Transverse colon (tissue), 4 donors: ENCODE measurements at places on chromosomes 5 and 9.

- DNase-seq: no peak
Observed at GRCh38 chr9:108802967-108803366, 52.8 kb downstream of the ACTL7B start.

DNA sequence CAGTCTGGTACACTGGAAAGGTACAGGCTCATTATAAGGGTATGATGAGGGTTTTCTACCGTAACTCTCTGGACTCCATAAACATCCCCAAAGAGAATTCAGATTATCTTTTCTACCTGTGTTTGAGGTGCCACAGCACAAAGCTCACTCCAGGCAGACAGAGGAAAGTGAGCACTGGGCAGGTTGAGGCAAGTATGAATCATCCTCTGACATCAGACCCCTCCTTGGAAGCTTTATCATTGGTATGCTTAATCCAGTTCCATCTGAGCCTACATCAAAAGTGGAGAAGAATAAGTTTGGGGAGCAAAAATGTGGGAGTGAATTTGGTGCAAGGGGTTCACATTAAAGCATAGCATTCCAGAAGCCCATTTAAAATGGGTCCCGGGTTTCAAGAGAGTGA, 21.7 kb downstream of the C9orf152 start:
- DNase-seq: no peak

DNA sequence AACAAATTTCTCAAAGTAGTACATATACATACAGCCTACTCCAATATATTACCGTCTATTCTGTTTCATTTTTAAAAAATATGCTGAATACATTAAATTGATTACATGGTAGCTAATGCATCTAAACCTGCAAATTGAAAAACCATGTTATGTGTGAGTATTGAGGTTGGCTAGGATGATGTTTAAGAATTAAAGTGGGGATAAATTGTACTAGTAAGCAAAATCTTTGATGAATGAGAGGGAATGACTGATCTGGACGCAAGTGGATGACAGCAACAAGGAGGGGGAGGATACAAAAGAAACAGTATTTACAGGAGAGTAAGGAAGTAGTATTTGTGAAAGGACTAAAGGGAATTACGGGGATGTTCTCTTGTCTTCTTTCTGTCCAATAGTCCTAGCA, 37.4 kb downstream of the RAD50 start:
- no peak for DNase-seq

DNA sequence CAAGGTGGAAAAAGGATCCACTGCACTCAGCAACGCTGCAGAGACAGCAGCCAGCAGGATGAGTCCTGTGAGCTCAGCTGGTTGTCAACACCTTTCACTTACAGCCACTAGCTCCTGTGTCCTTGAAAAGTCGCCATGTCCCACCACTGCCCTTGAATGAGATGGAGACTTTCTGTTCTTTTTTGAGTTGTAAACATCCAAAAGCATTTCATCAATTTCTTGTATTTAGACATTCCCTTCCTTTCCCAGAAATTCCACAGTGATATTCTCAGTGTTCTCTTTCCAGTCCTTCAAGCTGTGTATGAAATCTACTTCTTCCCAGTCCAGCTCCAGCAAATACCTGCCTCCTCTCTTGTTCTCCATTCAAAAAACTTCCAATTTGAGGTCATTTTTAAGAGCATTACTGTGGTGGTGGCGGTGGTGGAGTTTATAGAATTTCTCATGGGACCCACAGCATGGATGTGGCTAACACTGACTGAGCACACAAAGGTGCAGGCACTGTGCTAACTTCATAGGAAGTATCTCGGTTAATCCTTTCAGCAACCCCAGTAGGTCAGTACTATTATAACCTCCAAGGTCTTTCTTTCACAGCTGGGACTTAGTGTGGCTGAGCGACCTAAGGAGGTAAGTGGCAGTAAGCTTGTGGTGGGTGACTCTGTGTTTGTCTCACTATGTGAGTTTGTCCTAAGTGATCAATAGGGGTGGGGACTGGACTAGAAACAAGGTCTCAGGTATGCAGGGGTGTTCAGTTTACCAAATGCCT, 15.0 kb upstream of the GPX3 start:
- DNase-seq: peak; percentile 38

DNA sequence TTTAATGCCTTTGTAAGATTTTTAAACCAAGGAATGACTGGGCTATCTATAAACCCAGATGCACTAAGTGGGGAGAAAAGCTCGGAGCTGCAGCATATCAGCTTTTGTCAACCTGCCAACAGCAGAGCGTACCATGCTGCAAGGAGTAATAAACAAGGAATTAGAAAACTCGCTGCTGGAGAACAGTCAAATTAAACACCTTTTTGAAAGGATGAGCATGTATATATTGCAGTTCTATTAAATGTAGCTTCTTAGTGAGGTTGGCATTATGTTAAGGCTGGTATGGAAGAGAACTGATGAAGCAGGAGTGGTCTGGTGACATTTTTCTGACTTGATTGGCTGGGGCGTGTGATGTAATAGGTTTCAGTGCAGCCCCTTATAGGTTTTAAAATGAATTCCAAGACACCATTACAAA, 74.7 kb downstream of the PIK3R1 start:
- DNase-seq: peak; percentile 53

- no peak for DNase-seq
Observed at GRCh38 chr9:8030095-8030494, 230.5 kb upstream of the DMAC1 start.

DNA sequence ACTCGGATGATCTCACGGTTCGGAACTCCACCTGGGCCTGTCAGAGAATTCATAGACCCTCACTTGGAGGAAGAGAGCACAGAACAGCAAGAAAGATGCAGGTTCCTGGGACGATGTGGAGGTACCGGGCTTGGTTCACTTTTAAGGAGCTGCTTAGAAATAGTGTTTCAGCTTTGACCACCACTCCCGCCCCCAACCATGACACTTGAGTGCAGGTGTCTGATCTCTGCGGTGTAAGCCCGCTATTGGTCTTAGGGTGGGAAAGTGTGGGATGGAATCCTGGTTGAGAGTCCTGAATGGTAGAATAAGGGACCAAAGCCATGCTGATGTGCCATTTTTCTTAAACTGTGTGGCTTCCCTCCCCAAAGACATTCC, 97.2 kb upstream of the LMX1B start:
- DNase-seq: no peak

GRCh38 chr9:13487498-13487897, 208.0 kb upstream of the MPDZ start:
- no peak for DNase-seq

- no peak for DNase-seq
Observed at GRCh38 chr9:108838017-108838416, 17.8 kb downstream of the ACTL7B start.

DNA sequence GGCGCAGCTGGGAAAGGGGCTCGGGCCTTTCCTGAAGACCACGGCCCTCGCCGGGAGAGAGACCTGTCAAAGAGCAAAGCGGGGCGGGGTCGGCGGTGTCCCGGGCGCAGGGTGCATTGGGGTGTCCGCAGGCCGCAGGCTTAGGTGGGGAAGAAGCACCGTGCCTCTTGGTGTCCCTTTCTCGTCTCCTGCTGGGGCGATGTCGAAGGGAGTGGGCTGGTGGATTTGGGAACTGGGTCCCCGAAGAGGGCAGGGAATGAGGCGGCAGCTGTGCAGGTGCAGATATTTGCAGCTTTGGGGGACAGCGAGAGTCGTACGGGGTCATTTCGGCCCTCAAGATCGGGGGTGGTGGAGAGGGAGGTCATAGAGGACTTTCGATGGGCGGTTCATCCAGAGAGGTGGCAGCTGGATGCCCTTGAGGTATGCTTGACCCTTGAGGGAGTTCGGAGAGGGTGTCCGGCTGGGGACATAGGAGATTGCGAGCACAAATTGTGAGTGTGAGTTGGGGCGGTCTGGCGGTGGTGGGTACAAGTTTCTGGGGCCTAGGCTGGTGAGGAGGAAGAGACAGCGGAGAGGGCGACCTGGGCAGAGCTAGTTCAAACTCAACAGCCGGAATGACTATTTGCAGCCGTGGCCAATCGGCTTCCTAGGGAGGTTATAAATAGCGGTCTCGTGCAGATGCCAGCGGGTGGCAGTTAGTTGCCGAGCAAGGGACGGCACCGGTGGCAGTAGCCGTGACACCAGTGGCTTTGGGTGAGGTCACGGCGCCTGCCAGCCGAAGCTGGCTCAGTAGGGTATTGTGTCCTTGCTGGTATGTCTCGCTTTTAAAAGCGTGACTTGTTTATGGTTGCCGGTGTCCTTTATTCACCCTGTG, 601 bp downstream of the NNT start:
- DNase-seq: peak; percentile 78

DNA sequence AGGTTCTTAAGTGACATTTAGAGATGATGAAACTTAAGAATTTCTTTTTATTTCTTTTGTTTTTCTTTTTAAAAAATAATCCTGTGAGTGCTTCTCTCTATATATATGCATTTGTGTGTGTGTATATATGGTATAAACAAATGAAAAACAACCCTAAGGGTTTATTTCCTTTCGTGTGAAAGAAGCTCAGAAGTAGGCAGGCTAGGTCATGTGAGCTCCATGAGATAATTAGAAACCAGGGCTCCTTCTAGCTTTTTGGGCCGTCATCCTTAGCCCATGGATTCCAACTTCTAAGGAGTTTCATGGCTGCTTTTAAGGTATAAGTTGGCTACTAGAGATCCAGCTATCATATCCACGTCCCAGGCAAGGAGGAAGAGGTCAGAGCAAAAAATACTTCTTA, 11.2 kb downstream of the C9orf43 start:
- no peak for DNase-seq

GRCh38 chr9:99592834-99593574, 228.7 kb upstream of the NR4A3 start:
- DNase-seq: no peak

DNA sequence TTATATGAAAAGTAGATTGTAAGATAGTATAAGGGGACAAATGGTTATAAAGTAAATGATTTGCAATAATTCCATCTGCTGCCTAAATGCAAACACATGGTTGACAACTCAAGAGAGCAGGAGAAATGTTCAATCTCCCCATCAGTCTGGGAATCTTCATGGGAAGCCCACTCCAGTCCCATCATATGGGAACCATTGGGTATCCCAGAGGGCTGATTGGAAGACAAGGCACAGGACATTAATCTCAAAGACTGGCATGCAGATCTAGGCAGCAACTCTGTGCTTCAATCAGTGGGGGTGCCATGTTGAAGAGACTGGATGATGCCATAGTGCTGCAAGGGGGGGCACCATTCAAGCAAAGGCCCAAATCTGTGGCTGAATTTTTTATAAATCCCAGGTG, 193.1 kb upstream of the PDE4D start:
- no peak for DNase-seq

- DNase-seq: no peak
Observed at GRCh38 chr5:61081741-61082140, 80.5 kb downstream of the SMIM15 start.

DNA sequence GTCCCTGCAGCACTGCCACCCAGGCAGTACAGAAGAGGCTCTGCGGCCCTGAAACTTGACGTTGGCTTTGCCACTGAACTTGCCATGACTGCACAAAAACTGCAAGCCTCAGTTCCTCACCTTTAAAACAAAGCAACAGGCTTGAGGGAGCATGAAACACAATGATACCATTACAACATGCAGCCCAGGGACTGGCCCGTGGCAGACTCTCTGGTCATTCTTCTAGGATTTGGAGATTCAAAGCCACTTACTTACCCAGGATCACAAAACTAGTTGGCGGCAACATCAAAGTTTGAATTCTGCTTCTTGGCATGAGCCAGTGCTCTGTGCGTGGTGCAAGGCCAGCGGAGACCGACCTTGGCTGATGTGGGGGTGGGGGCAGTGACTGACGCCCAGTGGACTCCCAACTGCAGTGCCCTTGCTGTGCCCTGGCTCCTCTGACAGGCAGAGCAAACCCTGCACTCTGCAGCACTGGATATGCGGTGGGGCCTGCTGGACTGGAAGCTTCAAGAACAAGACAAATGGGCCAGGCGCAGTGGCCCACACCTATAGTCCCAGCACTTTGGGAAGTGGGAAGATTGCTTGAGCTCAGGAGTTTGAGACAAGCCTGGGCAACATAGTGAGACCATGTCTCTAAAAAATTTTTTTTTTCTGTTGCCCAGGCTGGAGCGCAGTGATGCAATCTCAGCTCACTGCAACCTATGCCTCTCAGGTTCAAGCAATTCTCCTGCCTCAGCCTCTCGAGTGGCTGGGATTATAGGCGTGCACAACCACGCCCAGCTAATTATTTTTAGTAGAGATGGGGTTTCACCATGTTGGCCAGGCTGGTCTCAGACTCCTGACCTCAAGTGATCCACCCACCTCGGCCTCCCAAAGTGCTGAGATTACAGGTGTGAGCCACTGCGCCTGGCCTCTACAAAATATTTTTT, 18.9 kb downstream of the SQSTM1 start:
- no peak for DNase-seq

DNA sequence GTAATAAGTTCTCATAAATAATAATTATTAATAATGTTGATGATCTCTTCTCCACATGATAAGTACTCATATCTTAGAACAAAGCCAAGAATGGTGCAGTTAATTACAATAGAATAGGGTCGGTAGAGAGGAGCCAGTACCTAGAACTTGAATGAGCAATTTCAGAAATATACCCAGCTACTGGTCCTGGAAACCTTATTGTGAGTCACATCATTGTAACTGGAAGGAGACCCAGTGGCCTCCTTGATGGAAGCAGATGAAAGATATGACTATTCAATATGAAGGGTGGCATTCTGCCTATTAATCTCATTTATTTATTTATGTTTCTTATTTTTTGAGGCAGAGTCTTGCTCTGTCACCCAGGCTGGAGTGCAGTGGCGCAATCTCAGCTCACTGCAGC, 37.7 kb upstream of the SHOC1 start:
- DNase-seq: no peak

DNA sequence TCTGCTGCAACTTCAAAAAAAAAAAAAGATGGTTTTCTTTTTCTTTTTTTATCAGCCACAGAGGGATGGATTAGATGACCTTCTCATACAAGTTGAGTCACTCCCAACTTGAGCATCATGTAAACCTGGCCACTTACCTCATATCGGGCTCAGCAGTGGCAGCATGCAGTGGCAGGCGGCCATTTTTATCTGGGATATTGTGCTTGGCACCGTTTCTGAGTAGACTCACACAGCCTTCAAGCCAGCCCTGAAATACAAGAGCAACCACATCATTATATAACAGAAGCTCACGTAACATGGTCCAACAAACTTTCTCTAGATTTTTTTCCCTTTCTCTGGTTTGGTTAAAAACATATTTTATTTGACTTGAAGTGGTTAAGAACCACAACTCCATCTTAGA, 62.6 kb downstream of the ANKRD55 start:
- no peak for DNase-seq

GRCh38 chr5:17019324-17019723, 83.2 kb upstream of the MYO10 start:
- no peak for DNase-seq

GRCh38 chr9:37082214-37082765, 38.1 kb upstream of the ZCCHC7 start:
- no peak for DNase-seq
